Bronchial epithelial cell (primary cell): ENCODE measurements at places on chromosomes 4 and X.

- DNase-seq, result no peak
Measured at GRCh38 chr4:10753336-10753735, 68.8 kb upstream of the CLNK start.

GRCh38 chr4:14652522-14652921, 349.8 kb upstream of the CPEB2 start:
- peak; percentile 9 for DNase-seq

- no peak for DNase-seq
Measured at GRCh38 chr4:89489338-89489771, 181.8 kb upstream of the GPRIN3 start.

GRCh38 chrX:21875013-21875412, 19.2 kb downstream of the YY2 start:
- no peak for DNase-seq

DNA sequence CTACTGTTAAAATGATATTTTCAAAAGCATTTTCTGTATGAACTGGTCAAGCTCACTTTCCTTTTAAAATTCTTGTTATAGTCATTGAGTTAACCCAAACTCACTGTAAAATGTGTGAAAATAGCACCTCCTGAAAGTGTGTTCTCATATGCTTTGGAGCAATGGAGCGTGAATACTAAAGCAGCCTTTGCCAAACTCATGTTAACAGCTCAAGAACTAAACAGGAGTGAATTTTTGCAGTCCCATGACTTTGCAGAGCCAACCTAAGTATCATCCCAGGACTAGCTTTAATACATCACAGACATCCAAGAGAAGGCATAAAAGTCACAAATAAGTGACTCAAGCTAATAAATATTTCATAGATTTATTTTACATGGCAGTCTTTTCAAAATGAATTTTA, 2.3 kb downstream of the AMMECR1 start:
- no peak for DNase-seq

- peak; percentile 13 for DNase-seq
Measured at GRCh38 chrX:49175435-49176274, 4.0 kb downstream of the PLP2 start.

DNA sequence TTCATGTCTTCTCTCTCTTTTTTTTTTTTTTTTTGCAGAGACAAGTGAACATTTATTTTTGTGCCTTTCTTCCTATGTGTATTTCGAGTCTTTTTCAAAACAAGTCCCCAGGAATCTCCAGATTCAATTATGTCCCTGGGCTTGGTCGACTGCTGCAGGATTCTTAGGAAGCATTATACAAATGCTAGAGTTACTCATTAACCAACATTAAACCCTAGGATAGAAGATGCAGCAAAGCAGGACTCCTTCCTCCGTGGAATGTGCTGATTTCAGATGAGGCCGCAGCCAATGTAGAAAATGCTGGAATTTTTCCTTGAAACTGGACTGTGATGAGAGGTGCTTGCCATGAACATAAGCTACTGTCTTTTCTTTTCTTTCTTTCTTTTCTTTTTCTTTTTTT, 3.4 kb downstream of the ZNF81 start:
- no peak for DNase-seq

DNA sequence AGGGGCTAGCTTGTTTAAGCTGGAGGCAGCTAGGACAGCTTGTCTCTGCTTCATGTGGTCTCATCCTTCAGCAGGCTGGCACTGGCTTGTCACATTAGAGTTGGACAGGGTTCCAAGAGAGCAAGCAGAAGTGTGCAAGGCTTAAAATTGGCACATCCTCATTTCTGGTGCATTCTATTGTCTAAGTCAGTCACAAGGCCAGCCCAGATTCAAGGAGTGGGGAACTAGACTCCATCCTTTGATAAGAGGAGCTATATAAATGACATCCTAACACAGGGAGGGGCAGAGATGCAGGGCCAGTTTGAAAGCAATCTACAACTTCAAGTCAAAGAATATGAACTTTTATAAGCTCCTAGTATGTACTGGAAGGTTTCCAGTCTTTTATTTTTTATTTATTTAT, 313.2 kb downstream of the PTTG2 start:
- no peak for DNase-seq

- no peak for DNase-seq
Measured at GRCh38 chrX:56762220-56762619, 33.2 kb downstream of the NBDY start.

- peak; percentile 45 for DNase-seq
Measured at GRCh38 chr4:98838977-98839618, 89.8 kb downstream of the EIF4E start.
